ENCODE measurements at places on chromosomes 3 and 15.

- no peak for DNase-seq
Observed at GRCh38 chr15:46260937-46261336, 626.1 kb downstream of the SQOR start.

- no peak for DNase-seq
Observed at GRCh38 chr3:43707266-43707665, 16.5 kb downstream of the ABHD5 start.

GRCh38 chr3:30614373-30614772 is 8.0 kb downstream of the TGFBR2 start:
- DNase-seq: no peak

GRCh38 chr15:77120576-77120975 is 49.7 kb upstream of the TSPAN3 start:
- DNase-seq: no peak

- no peak for DNase-seq
Observed at GRCh38 chr15:75195122-75195765, 6.4 kb upstream of the C15orf39 start.

DNA sequence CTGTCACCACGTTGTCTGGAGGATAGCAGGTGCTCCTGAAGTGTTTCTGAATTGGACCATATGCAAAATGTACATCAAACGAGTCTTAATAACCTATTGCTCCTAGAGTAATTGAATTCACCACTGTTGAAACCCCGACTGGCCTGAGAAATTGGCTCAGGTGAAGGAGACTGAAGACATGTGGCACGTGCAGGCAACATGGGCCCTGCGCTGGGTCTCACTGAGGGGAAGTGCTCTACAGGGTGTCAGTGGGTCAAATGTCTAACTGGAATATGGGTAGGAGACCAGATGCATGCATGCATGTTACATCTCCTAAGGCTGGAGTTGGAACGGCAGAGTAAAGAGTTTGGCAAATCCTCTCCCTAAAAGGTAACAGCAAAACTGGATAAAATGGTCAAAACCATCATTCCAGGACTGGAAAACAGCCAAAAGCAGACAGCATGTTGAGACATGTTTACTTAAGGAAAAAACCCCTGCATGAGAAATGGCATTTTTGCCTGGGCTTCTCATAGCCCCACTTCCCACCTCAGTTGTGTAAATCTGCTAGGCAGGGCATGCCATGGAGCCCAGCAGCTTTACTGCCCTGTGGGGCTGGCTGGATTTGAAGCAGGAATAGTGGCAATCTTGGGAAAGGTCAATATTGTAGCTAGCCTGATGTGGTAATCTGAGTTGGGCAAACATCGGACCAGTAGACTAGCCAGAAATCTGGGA is 131.3 kb downstream of the TJP1 start:
- no peak for DNase-seq

DNA sequence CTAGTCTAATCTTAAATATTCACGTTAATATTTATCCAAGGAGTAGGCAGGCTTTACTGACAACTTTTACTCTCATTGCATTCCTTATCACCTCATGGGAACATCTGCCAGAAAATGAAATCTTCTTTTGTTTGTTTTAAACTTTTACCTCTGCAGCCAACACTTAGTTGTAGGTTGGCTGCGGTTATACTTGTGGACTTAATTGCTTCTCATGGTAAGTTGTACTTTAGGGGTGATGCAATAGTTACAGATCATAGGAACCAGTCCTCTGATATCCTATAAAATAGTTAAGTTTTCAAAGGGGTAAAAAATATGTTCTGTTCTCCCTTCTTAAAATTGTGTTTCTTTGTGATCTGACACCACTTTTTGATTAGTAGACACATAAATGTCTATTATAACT is 321.9 kb downstream of the ZPLD1 start:
- no peak for DNase-seq

GRCh38 chr3:178201714-178202113 is 334.5 kb upstream of the KCNMB2 start:
- no peak for DNase-seq

DNA sequence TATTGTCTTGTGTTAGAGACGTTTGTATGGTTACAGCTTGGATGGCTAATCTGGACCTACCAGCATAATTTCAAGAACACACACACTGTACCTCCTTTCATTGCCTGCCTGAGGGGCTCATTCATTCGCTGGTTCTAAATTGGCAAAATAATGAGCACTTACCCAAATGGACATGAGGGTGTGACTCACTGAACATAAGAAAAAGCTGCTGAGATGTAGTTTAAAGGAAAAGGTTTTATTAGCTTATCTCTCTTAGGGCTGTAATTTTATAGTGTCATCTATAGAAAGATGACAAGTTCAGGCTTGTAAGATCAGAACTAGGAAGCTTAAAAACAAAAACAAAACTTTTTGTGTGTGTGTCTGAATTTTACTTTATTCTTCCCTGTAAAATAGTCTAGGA is 120.7 kb upstream of the WNT7A start:
- no peak for DNase-seq

DNA sequence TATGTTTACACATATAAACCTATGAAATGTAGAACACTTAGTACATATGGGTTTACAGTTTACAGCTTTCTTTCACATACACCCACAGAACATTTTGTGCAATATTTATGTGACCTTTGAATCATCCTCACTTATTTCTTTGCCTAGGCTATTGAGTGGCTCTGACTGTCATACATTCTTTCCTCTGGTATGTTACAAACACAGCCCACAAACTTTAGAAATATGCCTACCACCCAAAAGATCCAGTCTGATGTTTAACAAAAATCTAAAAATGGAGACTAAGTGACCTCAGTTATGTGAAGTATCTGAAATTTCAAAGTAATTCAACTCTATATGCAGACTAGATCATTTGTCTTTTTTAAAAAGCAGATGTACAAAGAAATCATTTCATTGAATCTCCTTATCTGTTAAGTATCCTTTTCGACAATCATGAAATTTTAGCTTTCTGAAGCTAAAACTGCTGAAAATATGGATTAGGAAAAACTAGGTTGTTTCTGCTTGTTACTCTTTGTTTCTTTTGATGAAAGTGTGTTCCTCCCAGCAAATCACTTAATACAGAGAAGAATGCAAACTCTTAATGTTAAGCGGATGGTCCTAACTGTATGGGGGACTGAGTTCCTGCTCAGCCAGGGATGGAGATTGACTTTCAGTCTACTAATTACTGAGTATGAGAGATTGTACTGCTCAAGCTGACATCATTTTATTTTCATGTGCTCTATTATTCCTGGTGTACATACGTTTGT is 27.7 kb downstream of the CCDC54 start:
- no peak for DNase-seq

- no peak for DNase-seq
Observed at GRCh38 chr3:114178770-114179368, at the start of gene DRD3. DRD3 (minus strand) TSS chr3:114179052; CDS start chr3:114171992, 7,060 bp downstream.

GRCh38 chr15:93035953-93036810 is 52.8 kb downstream of the RGMA start:
- DNase-seq: no peak

DNA sequence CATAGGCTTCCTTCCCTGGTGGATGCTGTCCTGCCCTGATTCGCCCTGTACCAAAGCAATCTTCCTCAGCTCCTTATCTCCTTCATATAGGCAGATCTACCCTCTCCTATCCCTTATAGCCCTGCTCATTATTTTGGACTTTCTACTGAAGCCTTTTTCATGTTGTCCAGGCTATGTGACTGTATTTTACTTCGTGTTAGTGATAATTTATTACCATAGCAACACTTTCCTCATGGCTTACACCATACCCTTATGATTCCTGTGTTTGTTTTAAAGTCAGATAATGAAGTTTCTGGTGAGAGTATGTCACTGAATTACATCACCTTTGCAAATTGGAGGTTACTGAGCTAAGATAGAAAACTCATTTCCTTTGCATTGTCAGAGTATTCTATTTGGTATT is 352.6 kb downstream of the NLGN1 start:
- DNase-seq: no peak
